Suppressor macrophage treated with lipopolysaccharide for 1 hour (primary cell): ENCODE measurements at places on chromosomes 5 and 9.

DNA sequence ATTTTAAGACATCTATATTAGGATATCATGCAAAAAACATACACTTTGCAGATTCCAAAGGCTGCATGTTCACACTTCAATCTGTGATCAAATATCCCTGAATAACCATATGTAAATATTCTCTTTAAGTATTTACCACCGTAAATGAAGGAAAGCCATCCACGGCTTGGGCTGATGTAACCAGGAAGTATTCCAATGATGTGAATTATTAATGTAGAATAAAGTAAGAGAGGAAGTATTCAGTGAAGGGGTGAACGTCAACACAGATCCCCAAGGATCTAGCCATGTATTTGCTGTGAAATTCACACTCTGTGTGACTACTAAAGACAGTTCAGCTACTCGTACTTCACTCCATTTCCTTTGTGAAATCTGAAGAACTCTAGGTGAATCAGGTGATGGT lies 75.2 kb downstream of the CDH6 start:
- no peak for DNase-seq

GRCh38 chr9:13221741-13222140 lies 57.8 kb downstream of the MPDZ start:
- no peak for DNase-seq

DNA sequence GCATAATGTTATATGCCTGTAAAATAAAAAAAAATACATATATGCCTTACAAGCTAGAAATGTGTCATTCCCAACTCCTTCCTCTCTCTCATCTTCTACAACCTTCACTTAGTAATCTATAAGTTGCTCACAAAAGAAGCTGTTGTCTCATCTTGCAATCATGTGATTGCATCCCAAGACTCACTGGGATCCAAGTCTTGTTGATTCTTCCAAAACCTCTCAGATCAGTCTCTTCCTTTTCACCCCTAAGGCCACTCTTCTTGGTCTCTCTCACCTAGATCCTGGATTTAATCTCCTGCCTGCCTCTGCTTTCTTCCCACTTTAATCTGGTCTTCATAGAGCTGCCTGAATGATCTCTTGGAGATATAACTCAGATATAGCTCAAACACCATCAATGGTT lies 261.1 kb upstream of the NR4A3 start:
- DNase-seq, result no peak

DNA sequence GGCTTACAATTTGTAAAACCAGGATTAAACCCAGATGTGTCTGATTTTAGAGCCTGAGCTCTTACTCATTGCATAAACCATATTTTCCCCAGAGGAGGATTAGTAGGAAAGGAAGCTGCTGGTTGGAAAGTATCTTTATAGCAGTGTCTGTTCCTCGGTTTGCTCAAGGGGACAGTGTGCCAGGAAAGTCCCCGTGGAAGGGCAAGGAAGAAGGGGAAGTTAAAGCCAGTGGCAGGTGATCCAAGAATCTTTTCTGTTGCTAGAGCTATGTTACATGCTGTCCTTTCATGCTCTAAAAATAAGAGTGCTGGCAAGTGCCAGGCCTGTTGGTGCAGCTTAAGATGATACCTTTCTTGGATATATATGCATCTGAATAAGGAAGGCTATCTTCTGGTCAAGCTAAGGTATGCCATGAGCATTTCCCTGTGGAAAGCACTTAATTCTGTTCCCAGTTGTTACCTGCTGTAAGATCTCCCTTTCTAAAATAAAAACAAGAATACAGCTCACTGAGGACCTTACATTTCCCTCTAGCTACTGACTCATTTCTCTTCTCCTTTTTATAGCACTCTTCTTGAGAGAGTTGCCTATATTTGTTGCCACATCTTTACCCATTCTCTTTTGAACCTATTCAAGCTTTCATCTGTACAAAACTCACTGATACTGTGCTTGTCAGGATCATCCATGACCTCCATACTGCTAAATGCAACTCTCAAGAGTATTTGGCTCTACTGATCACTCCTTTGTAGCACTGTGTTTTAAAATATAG lies 8.0 kb downstream of the PDCD1LG2 start:
- peak; percentile 53 for DNase-seq

DNA sequence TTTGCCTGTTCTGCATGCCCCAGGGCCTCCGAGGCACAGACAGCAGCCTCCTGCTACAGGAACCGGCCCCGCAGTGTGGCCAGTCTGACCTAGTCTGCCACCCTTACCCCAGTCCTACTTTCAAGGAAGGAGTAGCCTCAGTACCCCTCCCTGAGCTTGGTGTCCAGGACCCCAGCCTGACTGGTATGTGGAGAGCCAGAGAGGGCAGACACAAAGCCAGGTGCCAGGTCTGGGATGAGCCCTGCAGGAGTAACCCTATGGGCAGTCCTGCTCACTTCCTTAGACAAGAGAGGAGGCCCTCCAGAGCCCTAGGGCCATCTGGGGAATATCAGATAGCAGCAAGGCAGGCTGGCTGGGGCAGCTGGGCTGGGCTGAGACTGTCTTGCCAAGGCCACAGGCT lies 67.8 kb downstream of the NRG2 start:
- DNase-seq, result no peak

DNA sequence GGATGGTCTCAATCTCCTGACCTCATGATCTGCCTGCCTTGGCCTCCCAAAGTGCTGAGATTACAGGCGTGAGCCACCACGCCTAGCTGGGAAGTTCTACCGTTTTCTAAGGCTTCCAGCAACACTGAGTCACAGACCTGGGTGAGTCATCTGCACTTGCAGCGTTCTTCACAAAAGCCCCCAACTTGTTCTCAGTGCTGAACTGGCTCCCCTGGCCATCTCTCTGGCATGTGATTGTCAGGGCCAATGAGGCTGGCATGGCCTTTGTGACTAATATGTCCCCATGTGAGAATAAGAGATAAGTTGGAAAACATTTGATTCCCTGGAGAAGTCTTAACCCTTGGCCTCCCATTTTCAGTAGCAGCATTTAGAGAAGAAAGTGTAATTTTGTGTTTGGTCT lies 124.4 kb downstream of the WDR41 start:
- DNase-seq, result peak; percentile 57

GRCh38 chr5:176979669-176980068 lies 26.9 kb downstream of the UIMC1 start:
- no peak for DNase-seq

- no peak for DNase-seq
These were observed 43.1 kb downstream of the HABP4 start for GRCh38 chr9:96492993-96493531.

DNA sequence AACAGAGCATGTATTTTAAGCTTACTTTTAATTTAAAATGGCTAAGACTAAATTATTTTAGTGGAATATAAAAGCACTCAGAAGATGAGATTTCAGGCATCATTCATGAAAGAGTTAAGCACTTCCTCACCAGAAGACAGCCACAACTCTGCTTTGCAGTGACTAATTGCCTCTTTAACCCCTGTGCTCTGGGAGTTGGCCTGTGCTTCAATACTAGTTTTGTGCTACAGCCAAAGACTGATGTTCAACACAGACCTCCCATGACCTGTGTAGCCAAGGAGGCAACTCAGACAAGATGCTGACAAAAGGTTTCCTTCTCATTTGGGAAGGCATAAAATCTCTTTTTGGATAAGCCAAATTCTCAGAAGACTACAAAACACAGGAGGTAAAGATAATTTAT lies 353.5 kb downstream of the FBXL17 start:
- DNase-seq, result no peak

GRCh38 chr5:167889276-167889675 lies 402.2 kb upstream of the WWC1 start:
- DNase-seq, result no peak

GRCh38 chr5:99104538-99105132 lies 175.8 kb upstream of the CHD1 start:
- DNase-seq, result peak; percentile 59

GRCh38 chr5:78830528-78831046 lies 154.5 kb downstream of the ARSB start:
- DNase-seq, result no peak

- DNase-seq, result no peak
These were observed 1.7 kb upstream of the POMT1 start for GRCh38 chr9:131500939-131501541.

- no peak for DNase-seq
These were observed 71.1 kb downstream of the FBXL7 start for GRCh38 chr5:15571081-15571480.

- DNase-seq, result no peak
These were observed 79.6 kb downstream of the WNK2 start for GRCh38 chr9:93263334-93264229.

DNA sequence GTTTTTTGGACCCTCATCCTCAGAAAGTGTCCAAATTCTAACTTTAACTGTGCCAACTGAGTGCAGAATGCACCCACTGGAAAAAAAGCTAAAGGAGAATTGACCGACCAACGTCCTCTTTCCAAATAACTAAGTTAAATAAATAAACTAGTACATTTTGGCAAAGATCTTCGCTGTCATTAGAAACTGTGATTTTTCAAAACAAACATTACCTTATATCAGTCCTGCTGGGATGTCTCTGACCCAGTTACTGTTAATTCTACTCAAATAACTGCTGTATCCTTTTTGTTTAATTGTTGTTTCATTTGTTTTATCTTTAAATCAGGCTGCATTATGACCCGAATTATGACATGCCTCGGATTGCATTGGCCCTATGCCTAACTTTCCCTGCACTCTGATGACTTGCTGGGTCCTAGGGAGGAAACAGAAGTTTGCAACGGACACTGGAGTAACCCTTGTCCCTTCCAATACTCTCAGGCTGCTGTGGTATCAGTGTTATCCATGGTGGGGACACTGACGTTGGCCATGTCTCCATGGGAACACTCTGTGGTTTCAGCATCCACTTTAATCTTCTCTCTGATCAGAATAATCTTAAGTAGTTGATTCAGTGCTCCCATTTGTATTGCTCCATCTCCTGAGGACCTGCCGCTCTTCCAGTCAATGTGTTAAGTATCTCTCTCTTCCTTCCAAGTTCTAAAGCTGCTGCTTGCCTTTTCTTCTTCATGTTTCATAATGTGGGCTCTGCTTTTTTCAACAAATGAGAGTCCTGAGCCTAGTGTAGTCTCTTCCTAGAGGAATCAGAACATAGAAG lies 11.1 kb upstream of the IFNA5 start:
- DNase-seq, result no peak

GRCh38 chr5:170280011-170280493 lies 17.5 kb downstream of the LCP2 start:
- DNase-seq, result no peak

GRCh38 chr9:24932785-24933184 lies 387.1 kb upstream of the IZUMO3 start:
- DNase-seq, result no peak

DNA sequence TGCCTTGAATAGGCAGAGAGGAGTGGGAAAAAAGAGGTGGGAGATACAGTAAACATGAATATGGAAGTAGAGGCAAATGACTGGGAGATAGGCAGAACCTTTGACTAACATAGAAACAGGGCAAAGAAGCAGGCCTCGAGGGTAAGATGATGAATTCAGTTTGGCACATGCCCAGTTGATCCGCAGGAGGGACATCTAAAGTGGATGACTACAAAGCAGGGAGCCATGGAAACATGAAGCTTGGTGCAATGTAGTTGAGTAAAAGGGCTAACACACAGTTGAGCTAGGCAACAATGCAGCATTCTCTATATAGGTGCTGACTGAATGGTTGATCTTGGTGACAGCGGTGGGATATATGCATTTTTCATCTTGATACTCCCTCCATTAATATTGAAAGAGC lies 253.8 kb downstream of the DMRT2 start:
- no peak for DNase-seq

- DNase-seq, result no peak
These were observed 15.0 kb upstream of the ELL2 start for GRCh38 chr5:95976606-95977005.

- DNase-seq, result no peak
These were observed 7.8 kb upstream of the RIGI start for GRCh38 chr9:32533816-32534215.

- no peak for DNase-seq
These were observed 8.1 kb upstream of the ENTPD8 start for GRCh38 chr9:137449081-137449844.

- DNase-seq, result peak; percentile 56
These were observed 330 bp downstream of the TBC1D2 start for GRCh38 chr9:98255061-98255577.

DNA sequence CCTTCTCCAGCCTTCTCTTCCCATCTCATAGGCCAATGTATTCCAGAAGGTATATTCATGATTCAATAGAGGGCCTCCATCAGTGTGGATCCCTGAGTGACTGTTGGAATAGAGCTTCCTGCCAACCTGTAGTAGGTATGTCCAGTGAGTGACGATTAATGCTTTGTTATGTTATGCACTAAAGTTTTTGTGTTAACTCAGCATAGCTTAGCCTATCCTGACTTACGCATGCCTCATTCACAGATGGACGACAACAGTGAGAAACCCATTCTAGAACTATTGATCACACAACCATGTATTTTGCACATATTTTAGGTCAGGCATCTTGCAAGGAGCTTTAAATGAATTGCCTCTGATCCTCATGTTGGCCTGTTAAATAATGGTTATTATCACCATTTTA lies 225.5 kb upstream of the TRIM32 start:
- DNase-seq, result no peak

- DNase-seq, result no peak
These were observed 1.4 kb downstream of the GNAQ start for GRCh38 chr9:78030296-78030552.

GRCh38 chr9:38250279-38251035 lies 142.0 kb upstream of the ALDH1B1 start:
- DNase-seq, result no peak

DNA sequence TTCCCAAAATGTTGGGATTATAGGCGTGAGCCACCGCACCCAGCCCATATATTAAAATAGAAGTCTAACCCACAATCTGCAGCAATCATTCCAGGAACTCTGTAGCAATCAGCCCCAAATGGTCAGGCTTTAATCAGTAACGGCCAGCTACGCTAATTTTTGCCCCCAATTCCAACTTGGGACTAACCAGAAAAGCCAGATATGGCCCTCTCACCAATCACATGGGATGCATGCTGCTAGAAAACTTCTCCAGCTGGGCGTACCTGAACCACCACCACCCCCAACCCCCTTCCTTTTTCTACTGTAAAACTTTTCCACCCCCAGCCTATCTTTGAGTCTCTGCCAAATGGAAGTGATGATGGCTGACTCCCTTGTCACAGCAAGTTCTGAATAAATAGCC lies 4.1 kb downstream of the SUSD1 start:
- no peak for DNase-seq

GRCh38 chr9:3826178-3826577 lies 300.4 kb upstream of the RFX3 start:
- no peak for DNase-seq

- DNase-seq, result peak; percentile 83
These were observed 628 bp downstream of the ATOSB start for GRCh38 chr9:35114840-35115628.

GRCh38 chr5:142110046-142110531 lies 1.5 kb downstream of the NDFIP1 start:
- DNase-seq, result peak; percentile 54

- no peak for DNase-seq
These were observed 122.3 kb downstream of the SEMA5A start for GRCh38 chr5:9423571-9423970.

GRCh38 chr5:13478831-13479465 lies 465.5 kb downstream of the DNAH5 start:
- DNase-seq, result peak; percentile 43

DNA sequence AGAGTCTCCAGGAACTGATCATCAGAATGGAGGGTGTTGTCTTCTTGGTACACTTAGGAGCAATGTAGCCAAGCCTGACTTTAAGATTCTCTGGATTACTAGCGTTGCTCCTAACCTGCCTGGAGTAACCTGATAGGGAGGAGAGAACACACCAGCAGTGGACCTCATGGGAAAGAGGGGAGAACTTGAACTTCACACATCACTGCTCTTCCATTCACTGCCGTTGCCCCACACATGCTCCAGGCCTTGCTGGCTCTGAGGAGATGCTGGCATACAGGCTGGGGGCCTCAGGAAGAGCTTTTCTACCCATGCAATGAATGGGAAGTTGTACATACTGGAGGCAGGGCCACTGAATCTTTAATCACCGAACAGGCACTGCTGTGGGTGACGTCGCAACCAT lies 60.3 kb upstream of the ADAMTS16 start:
- DNase-seq, result no peak
